T-helper 2 cell (primary cell): ENCODE measurements at places on chromosomes 6 and 20.

- no peak for DNase-seq
These were observed 24.8 kb downstream of the ZNF311 start for GRCh38 chr6:28980137-28980851.

- no peak for DNase-seq
These were observed 193.0 kb downstream of the ZFAND3 start for GRCh38 chr6:38012573-38012972.

DNA sequence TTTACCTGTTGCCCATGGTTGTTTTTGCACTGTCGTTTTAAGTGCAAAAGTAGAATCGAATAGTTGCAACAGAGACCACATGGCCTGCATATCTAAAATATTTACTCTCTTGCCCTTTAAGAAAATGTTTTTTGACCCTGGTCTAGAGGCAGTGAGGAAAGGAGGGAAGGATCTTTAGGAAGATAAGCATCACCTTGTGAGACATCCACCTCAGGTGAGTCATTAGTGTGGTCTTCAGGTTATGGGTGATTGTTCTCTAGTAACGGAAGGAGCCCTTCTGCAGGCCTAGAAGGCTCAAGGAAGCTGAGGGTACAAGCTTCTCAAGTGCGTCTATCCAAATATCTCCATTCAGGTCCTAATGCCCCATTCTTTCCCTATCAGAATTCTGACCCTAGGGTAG lies 6.6 kb upstream of the RAB44 start:
- no peak for DNase-seq

DNA sequence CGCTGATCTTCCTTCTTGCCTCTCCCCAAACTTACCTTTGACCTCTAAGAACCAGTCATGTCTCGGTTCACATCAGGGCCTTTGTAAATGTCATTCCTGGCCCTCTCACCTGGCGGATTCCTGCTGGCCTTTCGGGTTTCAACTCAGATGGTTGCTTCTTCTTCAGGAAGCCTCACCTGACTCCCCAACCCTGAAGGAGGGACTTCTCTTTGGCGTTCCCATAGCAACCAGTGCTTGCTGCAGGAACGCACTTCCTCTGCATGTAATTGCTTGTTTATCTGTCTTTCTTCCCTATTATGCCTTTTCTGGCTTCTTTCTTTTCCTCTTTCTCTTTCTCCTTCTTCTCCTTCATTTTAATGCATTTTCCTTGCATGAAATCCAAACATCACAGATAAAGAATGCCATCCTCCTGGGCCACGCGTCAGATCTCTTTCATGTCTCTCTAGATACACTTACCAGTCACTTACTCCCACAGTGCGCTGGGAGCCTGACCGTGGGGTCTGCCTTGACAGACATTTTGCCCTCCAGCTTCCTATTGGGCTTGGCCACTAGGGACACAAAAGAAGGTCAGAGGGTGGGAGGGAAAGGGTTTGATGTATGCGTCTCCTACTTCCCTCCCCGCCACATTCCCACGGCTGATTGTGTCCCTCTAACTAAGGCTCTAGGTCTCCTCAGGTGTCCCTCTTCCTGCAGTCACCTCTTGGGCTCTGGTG lies 295.7 kb upstream of the TSHZ2 start:
- DNase-seq = no peak

DNA sequence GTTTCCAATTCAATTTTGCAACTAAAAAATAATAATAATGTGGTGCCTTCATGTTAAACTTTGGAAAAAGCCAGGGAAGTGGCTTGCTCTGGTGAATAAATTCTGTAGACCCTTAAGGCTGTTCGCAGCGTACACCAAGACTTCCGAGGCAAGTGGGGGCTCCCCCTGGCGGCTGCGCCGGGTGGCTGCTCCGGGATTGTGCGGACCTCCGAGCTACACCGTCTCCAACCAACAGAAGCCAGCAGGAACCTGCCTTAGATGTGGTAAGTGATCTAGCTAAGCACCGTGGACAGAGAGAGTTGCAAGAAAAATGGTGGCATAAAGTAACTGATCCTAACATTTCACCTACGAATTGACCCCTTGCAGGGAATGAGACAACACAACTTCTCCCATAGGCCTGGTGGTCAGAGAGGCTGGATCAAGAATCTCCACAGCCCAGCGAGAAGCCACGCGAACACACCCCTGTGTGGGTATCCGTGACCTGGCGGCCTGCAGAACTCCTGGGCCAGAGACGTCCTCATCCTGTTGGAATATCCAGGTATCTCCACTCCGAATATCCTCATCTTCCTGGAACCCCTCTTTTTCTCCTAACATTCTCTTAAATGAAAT lies 69.6 kb downstream of the TBXT start:
- DNase-seq = no peak

- no peak for DNase-seq
These were observed 191.3 kb downstream of the OR2B2 start for GRCh38 chr6:27720607-27721580.

GRCh38 chr6:148495029-148495428 lies 152.4 kb downstream of the SASH1 start:
- peak; percentile 11 for DNase-seq

GRCh38 chr20:57291003-57291402 lies 24.6 kb upstream of the BMP7 start:
- no peak for DNase-seq

DNA sequence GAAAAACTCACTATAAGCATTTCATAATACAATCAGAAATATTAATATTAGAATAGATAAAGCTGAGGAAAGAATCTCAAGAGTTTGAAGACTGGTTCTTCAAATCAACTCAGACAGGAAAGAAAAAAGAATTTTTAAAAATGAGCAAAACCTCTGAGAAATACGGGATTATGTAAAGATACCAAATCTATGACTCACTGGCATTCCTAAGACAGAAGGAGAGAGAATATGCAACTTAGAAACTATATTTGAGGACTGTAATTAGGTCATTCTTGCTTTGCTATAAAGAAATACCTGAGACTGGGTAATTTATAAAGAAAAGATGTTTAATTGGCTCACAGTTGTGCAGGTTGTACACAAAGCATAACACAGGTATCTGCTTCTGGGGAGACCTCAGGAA lies 665.1 kb downstream of the RNF144B start:
- no peak for DNase-seq

DNA sequence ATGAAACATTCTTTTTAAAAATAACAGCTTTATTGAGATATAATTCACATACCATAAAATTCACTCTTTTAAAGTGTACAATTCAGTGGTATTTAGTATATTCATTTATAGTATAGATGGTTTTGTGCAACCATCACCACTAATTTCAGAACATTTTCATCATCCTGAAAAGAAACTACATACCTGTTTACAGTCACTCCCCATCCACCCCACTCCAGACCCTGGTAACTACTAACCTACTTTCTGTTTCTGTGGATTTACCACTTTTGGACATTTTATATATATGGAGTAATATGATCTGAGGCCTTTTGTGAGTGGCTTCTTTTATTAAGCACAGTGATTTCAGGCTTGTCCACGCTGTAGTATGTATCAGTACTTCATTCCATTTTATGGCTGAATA lies 2.5 kb upstream of the TMEM217 start:
- peak; percentile 62 for DNase-seq

DNA sequence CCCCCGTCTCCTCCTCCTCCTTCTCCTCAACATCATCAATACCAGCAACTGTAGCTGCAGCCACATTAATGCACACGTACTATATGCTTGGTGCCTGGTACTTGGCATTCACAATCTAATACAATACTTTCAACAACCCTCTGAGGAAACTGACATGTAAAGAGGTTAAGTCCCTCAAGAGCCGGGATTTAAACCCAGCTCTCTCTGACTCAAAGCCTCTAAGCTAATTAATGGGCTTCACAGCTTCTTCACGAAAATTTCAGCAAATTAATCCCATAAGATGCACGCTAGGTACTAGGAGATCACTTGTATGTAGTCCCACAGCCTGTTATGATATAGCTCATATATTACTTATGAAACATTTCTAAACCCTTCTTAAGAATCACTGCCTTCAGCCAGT lies 73.1 kb upstream of the IPCEF1 start:
- DNase-seq = no peak

GRCh38 chr6:167394339-167394738 lies 69.5 kb downstream of the TTLL2 start:
- no peak for DNase-seq

GRCh38 chr6:130513770-130514169 lies 148.0 kb downstream of the TMEM200A start:
- DNase-seq = peak; percentile 63

DNA sequence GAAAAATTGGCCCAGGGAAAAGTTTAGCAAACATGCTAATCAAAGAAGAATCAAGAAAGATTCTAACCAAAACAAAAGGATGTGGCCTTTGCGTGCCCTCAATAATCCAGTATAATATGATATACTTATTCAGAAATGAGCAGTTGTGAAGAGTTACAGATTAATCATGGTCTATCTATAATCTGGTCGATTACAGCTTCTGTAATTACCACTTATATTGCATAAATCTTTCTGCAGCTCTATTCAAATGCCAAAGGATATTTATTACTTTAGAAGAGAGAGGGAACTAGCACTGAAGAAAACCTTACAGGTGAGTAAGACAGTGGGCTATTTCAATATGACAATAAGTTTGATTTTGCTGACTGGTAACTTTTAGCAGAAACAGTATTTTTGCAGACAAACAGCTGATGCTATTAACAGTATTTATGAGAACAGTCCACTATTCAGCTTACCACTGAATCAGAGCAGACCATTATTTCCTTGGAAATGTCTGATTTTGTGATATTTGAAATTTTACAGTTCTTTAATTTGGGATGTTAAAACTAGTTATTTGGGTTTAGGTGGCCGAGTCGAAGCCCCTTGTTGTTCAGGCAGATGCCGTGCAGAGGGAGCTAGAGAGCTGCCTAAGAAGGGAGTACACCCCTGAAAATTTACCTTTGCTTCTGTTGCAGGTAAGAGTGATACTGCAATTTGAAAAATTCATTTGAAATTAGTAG lies 92.2 kb downstream of the CEP57L1 start:
- peak; percentile 19 for DNase-seq

DNA sequence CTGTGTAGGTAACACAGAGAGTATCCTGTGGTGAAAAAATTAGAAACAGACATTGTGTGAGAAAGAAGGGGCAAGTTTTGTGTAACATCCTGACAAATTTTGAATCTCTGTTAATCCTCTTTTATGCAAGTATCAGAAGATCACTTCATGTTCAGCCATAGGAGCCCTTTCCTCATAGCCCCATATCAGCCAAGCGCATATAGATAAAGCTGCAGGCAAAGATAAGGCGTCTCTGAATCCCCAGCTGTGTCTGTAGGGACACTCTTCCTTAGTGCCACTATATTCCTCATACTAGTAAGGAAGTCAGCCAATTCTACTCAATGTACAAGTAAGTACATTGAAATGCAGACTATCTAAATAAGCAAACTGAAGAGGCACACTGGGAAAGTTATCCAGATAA lies 22.3 kb downstream of the HTR1E start:
- no peak for DNase-seq

DNA sequence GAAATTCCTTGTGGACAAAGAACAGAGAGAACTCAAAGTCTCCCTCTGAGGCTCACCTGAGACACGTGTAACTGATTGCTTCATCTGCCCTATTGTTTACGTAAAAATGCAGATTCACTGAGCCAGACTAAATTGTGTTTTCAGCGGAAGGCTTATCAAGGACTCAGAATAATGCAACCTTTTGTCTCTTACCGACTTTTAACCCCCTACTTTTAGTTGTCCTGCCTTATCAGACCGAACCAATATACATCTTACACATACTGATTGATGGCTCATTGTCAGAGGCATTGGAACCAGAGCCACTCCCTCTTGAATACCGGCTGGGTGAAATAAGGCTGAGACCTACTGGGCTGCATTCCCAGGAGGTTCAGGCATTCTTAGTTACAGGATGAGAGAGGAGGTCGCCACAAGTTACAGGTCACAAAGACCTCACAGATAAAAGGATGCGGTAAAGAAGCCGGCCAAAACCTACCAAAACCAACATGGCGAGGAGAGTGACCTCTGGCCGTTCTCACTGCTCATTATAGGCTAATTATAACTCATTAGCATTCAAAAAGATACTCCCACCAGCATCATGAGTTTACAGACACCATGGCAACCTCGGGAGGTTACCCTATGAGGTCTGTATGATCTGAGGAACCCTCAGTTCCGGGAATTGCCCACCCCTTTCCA lies 95.5 kb upstream of the ZNF184 start:
- no peak for DNase-seq
